ENCODE measurements at places on chromosomes 4 and X.

DNA sequence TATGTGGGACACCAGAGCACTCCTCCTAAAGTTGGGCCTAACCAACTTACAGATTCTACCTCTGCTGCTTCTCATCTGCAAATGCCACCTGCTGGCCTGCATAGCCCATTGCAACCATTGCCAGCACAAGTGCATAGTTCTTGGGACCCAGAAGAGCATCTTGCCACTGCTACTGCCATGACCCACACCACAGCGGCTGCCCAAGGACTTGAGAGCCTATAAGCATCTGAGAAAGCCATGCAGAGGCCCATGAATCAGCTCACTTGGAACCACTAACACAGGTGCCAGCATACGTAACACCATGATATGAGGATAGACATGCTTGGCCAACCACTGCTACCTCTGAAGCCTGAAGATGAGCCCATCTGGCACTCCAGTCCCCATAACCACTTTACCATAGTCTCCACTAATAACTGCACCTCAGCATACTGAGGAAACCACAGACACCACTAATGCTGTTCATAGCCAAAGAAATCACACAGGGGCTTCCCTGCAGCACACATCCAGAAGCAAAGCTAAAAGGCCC, 258.1 kb upstream of the AGTR2 start:
- no peak for DNase-seq

- DNase-seq: peak; percentile 34
Observed at GRCh38 chr4:27049239-27049829, 188.7 kb downstream of the STIM2 start.

GRCh38 chr4:37908488-37909331, 17.8 kb downstream of the TBC1D1 start:
- no peak for DNase-seq

GRCh38 chr4:129429581-129430320, 333.8 kb downstream of the C4orf33 start:
- DNase-seq: no peak

- no peak for DNase-seq
Observed at GRCh38 chrX:109782994-109783700, 50.1 kb upstream of the ACSL4 start.

DNA sequence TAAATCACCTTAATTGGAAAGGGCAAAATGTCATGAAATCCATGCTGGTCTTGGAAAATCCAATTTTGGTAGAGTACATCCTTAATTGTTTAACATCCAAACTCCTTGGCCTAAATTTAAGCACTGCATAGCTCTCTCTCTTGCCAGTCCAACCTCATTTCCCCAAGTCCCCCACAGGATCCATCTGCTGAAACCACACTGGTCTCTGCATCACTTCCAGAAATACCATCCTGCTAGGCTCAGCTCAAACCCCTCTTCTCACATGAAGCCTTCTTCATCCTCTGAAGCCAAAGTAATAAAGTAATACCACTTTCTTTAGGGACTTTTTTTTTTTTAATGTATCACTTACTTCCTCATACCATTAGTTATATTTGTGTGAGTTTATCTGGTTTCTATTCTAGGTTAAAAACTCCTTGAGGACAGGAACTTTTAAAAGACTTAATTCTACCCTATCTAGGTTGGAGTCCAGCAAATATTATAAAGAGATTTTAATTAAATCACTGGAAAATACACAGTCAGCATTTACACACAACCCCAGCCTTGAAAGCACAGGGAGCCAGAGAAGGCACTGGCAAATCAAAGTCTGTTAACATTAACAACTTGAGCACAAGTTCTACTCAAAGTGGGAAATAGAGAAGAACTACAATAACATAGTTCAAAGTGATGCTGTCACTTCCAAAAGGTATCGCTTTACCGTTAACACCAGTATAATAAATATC, 16.7 kb upstream of the KLF3 start:
- no peak for DNase-seq

DNA sequence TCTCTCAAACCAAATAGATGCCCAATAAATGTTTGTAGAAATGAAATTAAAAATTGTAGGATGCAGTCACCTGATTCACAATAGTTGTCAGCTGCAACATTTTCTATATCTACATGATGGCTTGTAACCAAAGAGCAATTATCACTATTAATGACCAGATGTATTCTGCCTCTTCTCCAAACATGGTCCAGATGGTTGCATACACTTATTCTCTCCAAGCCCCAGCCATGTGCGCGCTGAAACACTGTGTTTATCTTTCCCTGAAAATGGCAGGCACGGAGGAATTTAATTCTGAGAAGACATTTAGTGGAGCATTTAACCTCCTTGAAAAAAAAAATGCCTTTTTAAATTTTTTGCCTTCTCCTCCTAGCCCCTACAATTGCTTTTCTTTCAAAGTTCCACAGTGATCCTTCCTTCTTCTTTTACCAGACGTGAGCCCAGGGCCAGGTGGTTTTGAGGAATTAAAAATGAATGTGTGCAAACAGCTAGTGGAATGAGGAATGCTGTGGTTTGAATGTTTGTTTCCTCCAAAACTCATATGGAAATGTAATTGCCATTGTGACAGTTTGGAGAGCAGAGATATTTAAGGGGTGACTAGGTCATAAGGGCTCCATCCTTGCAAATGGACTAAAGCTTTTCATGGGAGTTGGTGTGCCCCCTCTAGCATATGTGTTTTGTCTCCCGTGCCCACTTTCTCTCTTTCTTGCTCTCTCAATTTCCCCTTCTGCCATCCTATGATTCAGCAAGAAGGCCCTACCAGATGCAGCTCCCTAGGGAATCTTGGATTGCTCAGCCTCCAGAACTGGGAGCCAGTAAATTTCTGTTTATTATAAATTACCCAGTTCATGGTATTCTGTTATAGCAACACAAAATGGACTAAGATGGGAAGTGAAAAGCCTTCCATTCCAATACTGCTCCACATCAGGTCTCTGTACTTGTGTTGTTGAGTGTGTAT, 136.0 kb downstream of the GABRB1 start:
- no peak for DNase-seq

- no peak for DNase-seq
Observed at GRCh38 chrX:153612413-153612812, 13.5 kb upstream of the CCNQ start.

DNA sequence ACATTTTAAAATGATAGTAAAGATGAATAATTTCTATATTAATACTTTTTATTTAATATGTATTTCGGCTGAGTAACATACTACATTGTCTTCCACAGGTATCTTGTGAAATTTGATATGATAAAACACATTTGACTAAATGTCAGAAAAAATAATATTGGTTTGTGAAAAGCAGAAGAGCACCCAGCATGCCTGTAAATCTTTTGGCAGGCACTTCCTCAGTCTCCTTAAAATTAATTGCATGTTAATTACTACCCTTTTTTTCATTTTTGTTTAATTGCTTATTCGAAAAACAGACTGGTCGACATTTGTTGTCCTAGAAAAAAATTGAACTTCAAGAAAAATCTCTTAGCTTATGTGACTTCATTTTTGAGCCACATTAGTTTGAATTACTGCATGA, 40.6 kb downstream of the CLCN3 start:
- DNase-seq: no peak

DNA sequence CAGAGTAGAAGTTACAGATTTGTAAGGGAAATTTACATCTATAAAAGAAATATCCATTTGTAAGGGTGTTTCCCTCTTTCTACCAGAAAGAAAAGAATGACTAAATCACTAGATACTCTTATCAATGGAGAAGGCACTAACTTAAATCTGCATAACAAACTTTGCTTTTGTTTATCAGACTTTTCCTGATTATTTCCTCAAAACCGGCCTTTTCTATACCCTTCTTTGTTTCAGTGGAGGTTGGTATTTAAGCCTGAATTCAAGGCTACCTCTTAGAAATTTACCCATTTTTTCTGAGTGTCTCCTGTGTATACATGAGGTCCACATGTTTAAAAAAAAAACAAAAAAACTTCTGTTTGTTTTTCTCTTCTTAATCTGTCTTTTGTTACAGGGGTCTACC, 80.4 kb upstream of the GRPR start:
- DNase-seq: no peak

DNA sequence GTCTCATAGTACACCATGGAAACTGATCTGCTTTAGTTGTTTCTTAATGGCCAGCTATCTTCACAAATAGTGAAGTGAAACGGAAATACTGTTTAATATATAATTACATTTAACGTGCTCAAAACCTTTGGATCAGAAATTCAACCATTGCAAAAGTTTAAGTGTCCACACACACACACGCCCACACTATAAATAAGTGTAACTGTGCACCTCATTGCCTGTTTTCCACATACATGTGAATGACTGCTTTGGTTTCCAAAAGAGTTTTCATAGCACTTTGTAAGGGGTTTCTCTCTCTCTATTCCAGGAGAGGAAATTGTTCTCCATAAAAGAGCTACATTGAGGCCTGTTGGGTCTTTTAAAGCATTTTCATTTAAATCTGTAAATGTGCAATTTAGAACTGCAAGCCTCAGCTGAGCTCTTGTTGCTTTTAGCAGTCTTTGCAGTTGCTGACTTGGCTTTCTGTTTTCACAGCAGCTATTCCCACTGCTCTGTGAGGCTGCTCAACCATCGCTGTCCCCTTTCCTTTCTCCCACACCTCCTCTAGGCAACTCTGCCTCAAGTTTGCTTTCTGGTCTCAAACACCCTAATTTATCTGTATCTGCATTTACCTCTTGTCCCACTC, 94.5 kb downstream of the RAPGEF2 start:
- DNase-seq: no peak

- no peak for DNase-seq
Observed at GRCh38 chrX:64195862-64196261, 9.6 kb downstream of the AMER1 start.

DNA sequence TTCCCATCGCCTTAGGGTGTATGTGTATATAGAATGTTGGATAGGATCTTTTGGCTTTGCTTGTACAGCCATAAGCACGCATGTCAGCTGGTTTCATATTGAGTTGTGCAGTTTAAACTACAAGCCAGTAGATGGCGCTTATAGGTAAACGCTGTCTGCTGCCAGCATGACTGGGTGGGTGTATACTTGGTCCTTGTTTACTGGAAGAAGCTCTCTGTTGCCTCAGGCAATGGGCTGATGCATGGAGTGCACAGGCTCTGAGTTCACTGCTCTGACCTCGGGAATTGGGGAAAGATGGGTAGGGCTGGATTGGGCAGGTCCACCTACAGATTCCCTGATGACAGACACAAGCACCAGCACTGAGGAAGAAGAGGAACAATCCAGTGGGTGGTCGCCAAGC, 831.5 kb downstream of the STIM2 start:
- DNase-seq: peak; percentile 67

DNA sequence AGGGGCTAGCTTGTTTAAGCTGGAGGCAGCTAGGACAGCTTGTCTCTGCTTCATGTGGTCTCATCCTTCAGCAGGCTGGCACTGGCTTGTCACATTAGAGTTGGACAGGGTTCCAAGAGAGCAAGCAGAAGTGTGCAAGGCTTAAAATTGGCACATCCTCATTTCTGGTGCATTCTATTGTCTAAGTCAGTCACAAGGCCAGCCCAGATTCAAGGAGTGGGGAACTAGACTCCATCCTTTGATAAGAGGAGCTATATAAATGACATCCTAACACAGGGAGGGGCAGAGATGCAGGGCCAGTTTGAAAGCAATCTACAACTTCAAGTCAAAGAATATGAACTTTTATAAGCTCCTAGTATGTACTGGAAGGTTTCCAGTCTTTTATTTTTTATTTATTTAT, 313.2 kb downstream of the PTTG2 start:
- DNase-seq: no peak
